ENCODE measurements at places on chromosomes 1 and 21. TPM values are rescaled to one million over a fixed set of nuclear protein-coding genes. Genes with fewer than 3 reads are reported as not detected.

Gene MOB3C
- 8.6 TPM for total RNA-seq

Gene ZFP69B
- total RNA-seq, result 4.2 TPM

Gene GJA8
- not detected for total RNA-seq

Gene S100B
- total RNA-seq, result 26.9 TPM

Gene LRRC8B
- total RNA-seq, result 14.5 TPM

Gene TRPM2
- total RNA-seq, result 2.0 TPM

Gene ZNF695
- total RNA-seq, result not detected

Gene PCNX2
- 36.7 TPM for total RNA-seq

Gene GBP6
- 0.22 TPM for total RNA-seq

Gene FAM131C
- not detected for total RNA-seq

Gene OR10Z1
- not detected for total RNA-seq

Gene RGS13
- 0.60 TPM for total RNA-seq

Gene VSIG8
- total RNA-seq, result not detected

Data from CD8-positive, alpha-beta T cell (primary cell).